T-cell (primary cell): ENCODE measurements at places on chromosomes 16 and 17. TPM values are rescaled to one million over a fixed set of nuclear protein-coding genes. Genes with fewer than 3 reads are reported as not detected.

Gene PERCC1
- total RNA-seq = 1.2 TPM

Gene SPIRE2
- 0.67 TPM for total RNA-seq

Gene XAF1
- total RNA-seq = 70.6 TPM

Gene CACNA1G
- not detected for total RNA-seq
